ENCODE measurements at places on chromosomes 2 and 18. TPM values are rescaled to one million over a fixed set of nuclear protein-coding genes. Genes with fewer than 3 reads are reported as not detected.

Gene KCNF1
- not detected for total RNA-seq

Gene VIT
- total RNA-seq = not detected

Gene ZNF519
- 14.9 TPM for total RNA-seq

Gene DNAJC5G
- total RNA-seq = not detected

Gene DNER
- total RNA-seq = not detected

Gene ASB18
- total RNA-seq = not detected

Gene TOGARAM2
- 6.4 TPM for total RNA-seq

Gene DLGAP1
- 0.44 TPM for total RNA-seq

Gene IL1R2
- total RNA-seq = 1.4 TPM

Gene KCNG2
- total RNA-seq = not detected

Gene TUBA4B
- not detected for total RNA-seq

Gene SERPINB10
- not detected for total RNA-seq

Gene ATP6V1C2
- total RNA-seq = not detected

Gene TGFA
- total RNA-seq = 0.05 TPM

All from T-helper 1 cell treated with Interleukin-12 subunit alpha and Interleukin-12 subunit beta and Interleukin-4 antibody, amounts not matched to agents 30 ng/mL and 1 ng/mL, for 36 hours (primary cell).